ENCODE measurements at places on chromosomes 1 and 21.

- no peak for DNase-seq
Measured at GRCh38 chr1:219359126-219359525, 185.4 kb downstream of the LYPLAL1 start.

DNA sequence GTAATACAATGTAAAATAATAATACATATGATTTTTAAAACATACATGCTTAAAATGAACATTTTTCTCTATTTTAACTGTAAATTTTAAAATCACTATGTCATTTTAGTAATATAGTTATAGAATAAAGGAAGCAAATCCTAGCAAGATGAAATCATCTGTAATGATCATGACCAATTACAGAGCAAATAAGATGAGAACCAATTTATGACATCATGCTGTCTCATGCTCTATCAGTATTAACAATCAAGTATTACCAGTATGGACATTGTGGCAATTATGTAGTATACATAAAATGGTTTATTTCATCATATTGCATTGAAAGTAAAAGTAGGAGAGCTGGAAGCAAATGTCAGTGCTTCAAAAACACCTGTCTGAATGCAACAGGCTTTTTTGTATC, 255.0 kb downstream of the VAV3 start:
- DNase-seq = no peak

DNA sequence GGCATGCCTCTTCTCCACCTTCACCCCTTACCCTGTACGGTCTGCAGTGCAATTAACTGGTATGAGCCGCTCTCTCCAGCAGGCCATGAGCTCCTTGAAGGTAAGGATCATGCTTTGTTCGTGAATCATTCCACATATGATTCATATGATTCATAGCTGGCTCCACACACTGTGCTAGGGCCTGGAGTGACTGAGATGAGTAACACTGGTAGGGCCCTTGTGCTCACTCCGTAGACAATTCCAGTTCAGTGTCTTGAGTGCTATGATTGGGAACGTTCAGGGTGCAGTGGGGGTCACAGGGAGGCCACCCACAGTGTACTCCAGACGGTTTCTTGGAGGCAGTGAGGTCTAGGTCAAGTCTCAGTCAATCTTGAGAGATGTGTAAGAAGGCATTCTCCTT, 239.8 kb downstream of the LMX1A start:
- DNase-seq = no peak

DNA sequence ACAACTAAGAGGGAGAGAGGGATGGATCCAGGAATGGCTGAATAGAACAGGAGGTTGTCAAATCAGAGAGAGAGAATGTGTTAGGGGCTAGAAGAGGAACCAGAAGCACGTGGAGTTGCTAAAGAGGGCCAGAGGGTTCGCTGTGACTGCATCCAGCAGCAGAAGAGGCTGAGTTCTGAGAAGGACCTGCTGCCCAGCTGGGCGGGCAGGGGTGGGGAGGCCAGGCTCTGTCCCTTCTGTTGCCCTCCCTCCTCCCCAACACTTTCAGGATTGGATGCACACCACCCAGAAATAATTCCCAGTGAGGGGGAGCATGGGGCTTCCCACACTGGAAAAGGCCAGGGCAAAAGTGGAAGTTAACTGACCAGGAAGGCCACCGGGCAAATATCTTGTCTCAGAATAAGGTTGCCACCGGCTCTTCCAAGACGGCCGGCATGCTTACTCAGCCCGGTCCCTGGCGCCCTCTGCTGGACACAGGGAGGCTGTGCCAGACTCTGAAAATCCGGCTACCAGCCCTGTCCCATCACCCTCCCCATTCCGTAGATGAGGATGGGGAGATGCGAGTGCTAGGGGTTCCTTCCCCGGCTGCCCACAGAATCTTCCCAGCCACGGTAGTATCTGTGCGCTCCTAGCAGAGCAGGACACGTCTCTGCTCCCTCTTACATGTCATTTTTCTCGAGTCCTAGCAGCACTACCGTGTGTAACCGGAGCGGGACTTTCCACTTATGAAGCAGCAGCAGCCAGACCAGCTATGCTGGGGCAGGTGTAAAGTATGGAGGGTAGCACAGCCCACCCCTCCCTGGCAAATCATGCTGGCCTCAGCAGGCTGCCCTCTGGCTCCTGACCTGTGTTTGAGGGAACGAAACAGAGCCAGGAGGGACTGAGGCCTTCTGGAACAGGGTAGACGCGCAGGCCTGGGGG, 46.8 kb upstream of the A3GALT2 start:
- peak; percentile 75 for DNase-seq

- DNase-seq = no peak
Measured at GRCh38 chr1:187568067-187568466, 739.3 kb downstream of the PLA2G4A start.

DNA sequence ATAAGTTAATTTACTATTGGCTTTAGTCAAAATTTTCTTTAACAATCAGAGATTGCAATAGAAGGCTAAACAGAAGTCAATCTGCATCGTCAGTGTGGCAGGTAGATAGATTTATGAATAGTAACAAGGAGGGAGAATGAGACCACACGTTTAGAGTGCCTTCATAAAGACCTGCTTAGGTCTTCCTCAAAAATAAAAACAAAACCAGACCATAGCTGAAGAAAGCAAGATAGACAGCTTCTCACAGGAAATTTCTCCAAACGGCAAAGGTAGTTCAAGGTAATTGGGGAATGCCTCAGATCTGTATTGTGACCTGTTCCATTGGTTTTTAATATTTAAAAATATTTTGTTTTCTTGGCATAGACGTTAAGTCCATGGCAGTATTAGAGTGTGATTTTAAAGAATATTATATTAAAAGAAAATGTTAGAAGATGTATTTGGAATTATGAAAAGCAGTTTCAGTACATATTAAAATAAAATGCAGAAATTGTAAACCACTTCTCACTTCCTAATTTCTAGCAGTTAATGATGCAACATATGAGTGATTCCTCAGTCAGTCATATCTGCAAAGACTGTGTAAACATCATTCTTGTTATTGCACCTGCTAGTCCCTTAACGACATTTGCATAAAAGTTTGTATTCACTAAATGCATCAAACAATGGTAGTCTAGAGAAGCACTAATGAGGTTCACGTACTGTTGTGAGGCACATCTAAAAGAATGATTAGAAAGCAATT, 278.0 kb downstream of the HLX start:
- no peak for DNase-seq

- DNase-seq = no peak
Measured at GRCh38 chr1:219731771-219732170, 118.9 kb upstream of the ZC3H11B start.

- no peak for DNase-seq
Measured at GRCh38 chr1:51941528-51941927, 49.0 kb downstream of the RAB3B start.

DNA sequence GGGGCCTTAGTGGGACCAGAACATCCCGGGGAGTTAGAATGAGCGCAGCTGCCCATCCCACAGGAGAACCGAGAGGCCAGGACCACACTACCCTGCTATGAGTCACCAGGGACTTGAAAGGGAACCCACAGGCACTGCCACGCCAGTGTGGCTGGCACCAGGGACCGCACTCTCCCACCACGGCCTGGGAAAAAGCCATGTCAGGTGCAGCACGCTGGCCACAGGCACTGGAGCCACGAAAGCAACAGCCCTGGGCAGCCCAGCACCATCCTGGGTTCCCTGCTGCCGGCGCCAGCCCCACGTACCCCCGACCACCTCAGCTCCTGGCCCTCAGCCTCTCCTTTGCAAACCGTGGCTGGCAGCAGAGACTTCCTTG, 14.1 kb upstream of the TMEM240 start:
- no peak for DNase-seq
